ENCODE measurements at places on chromosomes 12 and 14.

DNA sequence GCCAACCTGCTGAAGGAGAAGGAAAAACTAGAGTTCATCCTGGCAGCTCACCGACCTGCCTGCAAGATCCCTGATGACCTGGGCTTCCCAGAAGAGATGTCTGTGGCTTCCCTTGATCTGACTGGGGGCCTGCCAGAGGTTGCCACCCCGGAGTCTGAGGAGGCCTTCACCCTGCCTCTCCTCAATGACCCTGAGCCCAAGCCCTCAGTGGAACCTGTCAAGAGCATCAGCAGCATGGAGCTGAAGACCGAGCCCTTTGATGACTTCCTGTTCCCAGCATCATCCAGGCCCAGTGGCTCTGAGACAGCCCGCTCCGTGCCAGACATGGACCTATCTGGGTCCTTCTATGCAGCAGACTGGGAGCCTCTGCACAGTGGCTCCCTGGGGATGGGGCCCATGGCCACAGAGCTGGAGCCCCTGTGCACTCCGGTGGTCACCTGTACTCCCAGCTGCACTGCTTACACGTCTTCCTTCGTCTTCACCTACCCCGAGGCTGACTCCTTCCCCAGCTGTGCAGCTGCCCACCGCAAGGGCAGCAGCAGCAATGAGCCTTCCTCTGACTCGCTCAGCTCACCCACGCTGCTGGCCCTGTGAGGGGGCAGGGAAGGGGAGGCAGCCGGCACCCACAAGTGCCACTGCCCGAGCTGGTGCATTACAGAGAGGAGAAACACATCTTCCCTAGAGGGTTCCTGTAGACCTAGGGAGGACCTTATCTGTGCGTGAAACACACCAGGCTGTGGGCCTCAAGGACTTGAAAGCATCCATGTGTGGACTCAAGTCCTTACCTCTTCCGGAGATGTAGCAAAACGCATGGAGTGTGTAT is 2.4 kb downstream of the FOS start:
- no peak for DNase-seq

- DNase-seq = no peak
Observed at GRCh38 chr14:98198385-98198784, 1073.6 kb downstream of the BCL11B start.

DNA sequence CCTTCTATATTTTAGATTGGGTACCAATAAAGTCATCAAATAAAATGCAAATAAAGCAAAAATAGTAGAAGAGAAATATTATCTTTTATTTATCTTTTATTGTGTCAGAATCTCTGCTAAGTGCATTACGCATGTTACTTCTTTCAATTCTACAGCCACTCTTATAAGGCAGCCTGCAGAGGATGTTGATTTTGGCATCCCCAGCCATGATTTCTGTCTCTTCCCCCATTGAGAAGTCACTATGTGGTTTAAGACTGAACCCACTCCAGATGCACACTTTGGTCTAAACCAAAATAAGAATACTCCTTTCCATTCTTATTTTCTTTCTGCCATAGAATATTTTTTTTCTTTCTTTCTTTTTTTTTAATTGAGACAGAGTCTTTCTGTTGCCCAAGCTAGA is 56.0 kb upstream of the ACSS3 start:
- peak; percentile 68 for DNase-seq

DNA sequence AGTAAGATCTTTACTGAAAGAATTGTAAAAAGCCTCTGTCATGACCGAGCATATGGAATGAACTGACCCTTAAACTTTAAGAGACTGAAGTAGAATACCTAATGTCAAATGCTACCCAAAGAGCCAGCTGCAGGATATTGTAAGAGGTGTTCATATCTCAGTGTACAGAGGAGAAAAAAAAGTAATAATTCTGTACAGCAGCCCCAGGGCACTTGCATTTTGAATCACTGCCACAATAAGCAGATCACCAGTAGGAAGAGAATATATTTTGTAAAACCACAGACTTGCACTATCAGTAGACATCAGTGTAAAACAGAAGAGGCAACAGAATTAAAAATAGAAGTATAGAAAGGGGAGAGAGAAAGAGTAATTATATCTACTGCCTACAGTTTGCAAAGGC is 162.6 kb downstream of the PPFIA2 start:
- DNase-seq = no peak

GRCh38 chr12:8987163-8987562 is 2.2 kb upstream of the KLRG1 start:
- DNase-seq = no peak

GRCh38 chr14:29462321-29462720 is 465.3 kb downstream of the PRKD1 start:
- no peak for DNase-seq

DNA sequence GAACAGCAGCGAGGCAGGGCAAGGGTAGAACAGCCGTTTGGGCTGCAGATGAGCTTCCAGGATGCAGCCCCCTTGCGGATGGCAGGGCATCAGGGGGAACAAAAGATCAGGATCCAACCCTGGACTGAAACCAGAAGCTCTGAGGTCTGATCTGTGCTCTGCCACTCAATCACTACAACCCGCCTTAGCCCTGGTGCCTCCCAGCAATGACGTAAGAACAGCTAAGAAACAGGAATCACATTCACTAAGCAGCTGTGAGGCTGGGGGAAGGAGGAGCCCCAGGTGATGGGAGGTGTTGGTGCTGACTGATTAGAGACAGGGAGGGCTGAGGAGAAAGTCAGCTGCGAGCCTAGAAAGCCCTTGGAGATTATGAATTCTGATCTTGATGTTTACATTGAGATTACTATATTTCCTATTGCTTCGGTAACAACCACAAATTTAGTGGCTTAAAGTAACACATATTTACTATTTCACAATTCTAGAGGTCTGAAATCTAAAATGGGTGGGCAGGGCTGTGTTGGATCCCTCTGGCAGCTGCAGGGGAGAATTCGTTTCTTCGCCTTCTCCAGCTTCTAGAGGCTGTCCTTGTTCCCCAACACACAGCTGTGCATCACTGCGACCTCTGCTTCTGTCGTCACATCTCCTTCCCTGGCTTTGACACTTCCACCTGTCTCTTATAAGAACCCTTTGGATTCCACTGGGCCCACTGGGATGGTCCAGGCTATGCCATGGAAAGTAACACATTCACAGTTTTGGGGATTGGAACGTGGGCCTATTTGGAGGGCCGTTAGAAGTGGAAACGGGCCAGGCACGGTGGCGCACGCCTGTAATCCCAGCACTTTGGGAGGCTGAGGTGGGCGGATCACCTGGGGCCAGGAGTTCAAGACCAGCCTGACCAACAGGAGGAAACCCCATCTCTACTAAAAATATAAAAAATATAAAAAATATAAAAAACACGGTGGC is 6.1 kb upstream of the CD9 start:
- DNase-seq = no peak

GRCh38 chr14:47194055-47194454 is 481.4 kb downstream of the MDGA2 start:
- DNase-seq = no peak

DNA sequence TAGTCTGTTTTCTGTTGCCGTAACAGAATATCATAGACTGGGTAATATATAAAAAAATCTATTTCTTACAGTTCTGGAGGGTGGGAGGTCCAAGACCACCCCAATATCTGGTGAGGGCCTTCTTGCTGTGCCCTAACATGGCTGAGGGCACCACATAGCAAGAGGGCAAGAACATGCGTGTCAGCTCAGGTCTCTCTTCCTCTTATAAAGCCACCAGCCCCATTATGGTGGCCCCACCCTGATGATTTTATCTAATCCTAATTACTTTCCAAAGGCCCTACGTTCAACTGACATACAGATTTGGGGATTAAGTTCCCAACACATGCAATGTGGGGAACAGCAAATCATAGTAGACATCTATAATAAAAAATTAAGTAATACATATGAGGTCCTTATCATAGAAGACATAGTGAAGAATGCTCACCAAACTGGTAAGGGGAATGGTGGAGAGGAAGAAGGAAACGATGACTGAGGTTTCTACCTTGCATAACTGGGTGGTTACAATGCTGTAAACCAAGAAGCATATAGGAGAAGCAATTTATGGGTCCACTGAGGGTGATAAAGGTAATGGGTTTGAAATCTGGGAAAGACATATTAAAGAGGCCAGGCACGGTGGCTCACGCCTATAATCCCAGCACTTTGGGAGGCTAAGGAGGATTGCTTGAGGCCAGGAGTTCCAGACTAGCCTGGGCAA is 27.0 kb downstream of the BTBD7 start:
- DNase-seq = no peak

DNA sequence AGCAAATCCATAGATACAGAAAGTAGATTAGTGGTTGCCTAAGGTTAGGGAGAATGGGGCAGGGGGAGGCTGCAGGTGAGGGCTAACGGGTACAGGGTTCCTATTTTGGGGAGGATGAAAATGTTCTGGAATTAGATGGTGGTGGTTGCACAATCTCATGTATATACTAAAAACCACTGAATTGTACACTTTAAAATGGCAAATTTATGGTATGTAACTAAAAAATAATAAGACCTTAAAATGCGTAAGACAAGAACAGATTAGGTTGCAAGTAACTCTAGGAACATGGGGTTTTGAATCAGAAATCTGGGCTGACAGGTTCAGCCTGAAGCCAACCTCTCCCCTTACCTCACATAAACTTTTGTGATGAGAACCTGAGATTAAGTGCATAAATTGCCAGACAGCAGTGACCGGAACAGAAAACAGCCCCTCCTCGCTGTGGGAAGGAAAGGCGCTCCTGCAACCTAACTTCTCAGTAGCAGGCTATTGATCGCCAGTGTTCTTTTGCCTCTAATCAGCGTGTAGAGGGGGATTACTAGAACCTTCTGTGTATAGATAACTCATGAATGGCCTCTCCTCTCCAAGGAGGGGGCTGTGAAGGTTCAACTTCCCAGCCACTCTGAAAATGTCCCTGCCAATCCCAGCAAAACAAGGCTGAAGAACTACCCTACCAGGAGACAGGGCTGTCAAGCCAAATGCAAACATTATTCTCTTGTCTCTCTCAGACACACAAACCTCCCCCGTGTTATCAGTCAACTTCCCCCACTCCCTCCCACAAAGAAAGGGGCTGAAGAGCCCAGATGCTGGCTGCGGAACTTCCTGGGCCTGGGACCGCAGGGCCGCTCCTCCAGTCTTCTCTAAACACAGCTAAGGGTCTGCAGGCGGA is 1.9 kb downstream of the SSH1 start:
- no peak for DNase-seq

DNA sequence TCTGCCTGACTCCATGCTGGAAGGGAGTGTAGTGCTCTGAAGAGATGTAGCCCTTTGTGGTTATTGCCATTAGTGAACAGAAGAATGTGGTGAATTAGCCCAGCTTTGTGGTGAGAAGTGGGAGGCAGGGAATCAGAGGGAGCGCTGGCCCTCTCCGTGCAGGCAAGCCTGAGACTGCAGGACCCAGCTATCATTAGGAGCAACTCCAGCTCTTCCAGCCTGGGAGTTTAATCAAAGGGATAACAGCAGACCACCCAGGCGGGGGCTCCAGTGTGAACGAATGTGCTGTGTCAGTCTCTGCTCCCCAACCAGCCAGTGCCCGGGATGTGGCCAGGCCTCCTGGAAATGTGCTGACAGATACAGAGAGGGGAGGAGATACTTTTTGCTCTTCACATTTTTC is 142.7 kb downstream of the TTLL5 start:
- no peak for DNase-seq

- no peak for DNase-seq
Observed at GRCh38 chr12:53983568-53983949, 1.4 kb upstream of the HOXC10 start.

- no peak for DNase-seq
Observed at GRCh38 chr12:47851303-47851952, 31.7 kb upstream of the HDAC7 start.

- no peak for DNase-seq
Observed at GRCh38 chr14:100738269-100738691, 11.6 kb downstream of the DLK1 start.

DNA sequence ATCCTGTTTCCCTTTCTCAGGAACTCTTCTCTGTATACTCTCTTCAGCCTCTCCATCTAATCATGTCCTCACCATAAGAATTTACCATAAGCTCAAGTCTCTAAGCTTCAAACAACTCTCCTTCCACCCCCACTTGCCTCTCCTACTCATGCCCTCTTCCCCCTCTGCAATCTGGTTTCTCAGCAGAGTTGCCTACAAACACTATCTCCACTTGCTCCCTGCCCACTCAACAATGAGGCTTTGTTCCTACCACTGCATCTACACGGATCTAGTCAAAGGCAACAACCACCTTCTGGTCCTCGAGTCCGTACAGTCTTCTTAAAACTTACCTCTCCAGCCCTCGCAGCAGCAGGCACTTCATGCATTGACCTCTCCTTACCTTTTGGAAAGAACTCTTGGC is 17.2 kb upstream of the FBLN5 start:
- no peak for DNase-seq

DNA sequence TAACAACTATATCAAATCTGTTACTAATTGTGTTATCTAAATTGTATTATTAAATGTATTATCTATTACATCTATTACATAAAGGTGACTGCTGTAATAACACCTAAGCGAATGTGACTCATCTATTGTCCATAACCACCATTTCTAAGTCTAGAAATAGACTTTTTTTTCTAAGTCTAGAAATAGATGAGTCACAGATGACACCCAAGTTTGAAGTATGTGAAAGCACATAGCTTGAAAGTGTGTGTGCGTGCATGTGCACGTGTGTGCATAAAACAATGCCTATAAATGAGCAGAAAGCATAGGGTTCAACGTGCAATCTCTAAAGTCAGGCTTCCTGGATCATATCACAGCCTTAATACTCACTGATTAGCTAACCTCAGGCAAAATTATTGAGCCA is 451.3 kb upstream of the USP15 start:
- DNase-seq = no peak

GRCh38 chr12:94263011-94263811 is 114.8 kb downstream of the PLXNC1 start:
- peak; percentile 5 for DNase-seq

DNA sequence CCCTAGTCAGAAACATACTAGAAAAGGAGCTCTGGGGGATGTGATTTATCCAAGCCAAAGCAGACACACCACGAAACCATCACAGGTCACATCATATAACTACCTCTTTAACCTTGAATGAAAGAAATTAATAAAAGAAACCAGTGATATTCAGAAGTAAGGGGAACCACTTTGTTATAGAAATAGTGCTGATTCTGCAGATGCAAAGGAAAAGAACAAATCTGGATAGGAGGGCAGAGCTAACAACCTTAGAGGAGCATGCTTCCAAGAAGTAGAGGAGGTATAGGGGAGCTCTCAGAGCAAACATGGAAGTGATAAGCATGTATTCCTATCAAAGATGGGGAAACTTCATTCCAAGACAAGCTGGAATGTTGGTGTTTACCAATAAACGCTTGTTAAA is 117.0 kb upstream of the MDM1 start:
- no peak for DNase-seq

DNA sequence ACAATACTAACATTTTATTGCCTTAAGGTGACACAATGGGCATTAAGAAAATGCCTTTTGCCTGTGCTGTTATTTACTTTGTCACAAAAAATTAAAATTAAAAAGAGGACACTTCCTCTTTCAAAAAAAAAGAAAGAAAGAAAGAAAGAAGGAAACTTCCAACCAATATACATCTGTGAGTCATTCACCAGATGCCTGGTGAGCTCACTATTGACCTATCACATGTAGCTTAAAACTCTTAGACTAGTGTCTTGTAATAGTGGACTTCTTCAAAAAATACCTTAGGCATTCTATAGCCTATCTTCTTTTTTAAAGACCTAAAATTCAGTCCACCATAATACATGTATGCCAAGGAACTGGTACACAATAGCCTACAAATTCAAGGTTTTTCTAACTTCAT is 4.9 kb upstream of the SOX5 start:
- peak; percentile 14 for DNase-seq

All from fibroblast of the aortic adventitia (primary cell).